ENCODE measurements at places on chromosomes 13 and 19.

DNA sequence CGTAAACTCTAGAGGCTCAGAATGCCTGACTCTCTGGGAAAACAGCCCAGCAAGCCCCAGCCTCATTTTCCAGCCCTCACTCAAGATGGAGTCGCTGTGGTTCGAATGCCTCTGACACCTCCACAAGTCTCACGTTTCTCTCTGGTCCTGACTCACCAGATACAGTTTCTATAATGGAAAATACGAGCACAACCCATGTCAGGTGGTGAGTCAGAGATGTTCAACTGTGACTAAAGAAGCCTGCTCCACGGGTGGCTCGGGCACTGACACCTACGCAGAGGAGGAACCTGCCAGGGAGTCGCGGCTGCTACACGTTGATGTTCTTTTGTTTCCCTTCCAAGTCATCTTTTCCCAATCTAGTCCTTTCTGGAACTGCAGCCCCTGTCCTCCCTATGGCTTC is 87.1 kb upstream of the STK24 start:
- no peak for DNase-seq

DNA sequence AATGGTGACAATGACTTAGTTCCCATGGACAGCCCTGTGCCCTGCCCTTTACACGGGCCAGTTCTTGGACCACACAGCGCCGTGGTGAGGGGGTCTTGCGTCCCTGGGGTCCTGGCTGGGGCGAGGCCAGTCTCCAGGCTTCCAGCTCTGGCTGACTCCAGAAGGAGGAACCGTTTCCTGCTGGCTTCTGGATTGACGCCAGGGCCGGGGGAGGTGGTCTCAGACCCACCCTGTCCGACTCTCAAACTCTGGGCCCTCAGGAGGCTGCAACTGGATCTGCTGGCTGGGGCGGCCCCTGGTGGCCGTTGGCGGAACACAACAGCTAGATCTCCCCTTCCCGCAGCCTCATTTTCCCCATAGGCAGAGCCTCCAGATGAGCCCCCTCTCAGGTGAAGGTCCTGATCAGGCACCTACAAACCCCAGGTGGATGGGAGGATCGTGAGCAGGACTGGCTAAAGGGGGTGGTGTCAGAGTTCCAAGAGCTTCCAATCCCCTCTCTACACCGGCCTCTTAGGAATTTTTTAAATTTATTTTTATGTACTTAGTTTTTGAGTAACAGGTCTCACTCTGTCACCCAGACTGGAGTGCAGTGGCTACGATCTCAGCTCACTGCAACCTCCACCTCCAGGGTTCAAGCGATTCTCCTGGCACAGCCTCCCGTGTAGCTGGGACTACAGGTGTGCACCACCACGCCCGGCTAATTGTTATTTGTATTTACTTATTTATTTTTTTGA is 8.0 kb downstream of the CCDC194 start:
- no peak for DNase-seq

- DNase-seq, result no peak
Measured at GRCh38 chr13:40026741-40027140, 371.3 kb downstream of the COG6 start.

DNA sequence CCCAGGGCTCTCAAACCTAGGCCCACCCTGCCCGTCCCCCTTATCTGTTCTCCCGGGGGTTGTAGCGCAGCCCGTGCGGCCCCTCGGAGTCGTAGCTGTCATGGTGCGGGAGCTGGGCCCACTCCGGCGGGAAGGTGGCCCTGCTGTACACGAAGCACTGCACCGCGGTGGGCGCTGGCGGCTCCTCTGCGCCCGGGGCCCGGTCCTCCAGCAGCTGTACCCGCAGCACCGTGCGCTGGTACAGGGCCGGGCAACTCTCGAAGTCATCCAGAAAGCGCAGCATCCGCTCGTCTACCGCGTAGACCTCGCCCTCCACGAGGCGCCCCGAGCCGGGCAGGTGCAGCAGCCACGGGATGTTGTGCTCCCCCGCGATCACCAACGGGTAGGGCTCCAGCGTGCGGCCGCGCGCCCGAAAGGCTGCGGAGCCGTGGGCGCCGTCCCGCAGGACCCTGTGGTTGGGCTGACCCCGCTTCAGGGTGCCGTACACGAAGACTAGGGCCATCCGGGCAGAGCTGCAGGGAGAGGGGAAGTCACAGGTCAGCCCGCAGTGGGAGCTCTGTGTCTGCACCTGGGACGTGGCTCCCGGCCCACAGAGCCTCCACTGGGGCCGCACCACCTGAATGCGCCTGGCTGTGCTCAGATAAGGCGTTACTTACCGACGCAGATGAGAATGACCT is 56.4 kb downstream of the GGACT start:
- DNase-seq, result no peak

GRCh38 chr19:17468302-17469091 is 1.8 kb upstream of the SLC27A1 start:
- no peak for DNase-seq

GRCh38 chr19:13037161-13037560 is 41.9 kb downstream of the NFIX start:
- no peak for DNase-seq

- DNase-seq, result no peak
Measured at GRCh38 chr13:76992548-76993001, 694 bp downstream of the CLN5 start.

GRCh38 chr19:18639706-18640243 is 2.9 kb downstream of the KLHL26 start:
- DNase-seq, result no peak

- peak; percentile 91 for DNase-seq
Measured at GRCh38 chr19:3055741-3056416, 6.4 kb downstream of the TLE5 start.

- no peak for DNase-seq
Measured at GRCh38 chr13:73416093-73416492, 357.3 kb downstream of the KLF5 start.

Measured in NCI-H1417 treated with DMSO at 0.1 percent for 48 hours (cell line).